Left ventricle myocardium superior (tissue), 1 donor: ENCODE measurements at places on chromosomes 12 and 14. TPM values are rescaled to one million over a fixed set of nuclear protein-coding genes. Genes with fewer than 3 reads are reported as not detected.

DNA sequence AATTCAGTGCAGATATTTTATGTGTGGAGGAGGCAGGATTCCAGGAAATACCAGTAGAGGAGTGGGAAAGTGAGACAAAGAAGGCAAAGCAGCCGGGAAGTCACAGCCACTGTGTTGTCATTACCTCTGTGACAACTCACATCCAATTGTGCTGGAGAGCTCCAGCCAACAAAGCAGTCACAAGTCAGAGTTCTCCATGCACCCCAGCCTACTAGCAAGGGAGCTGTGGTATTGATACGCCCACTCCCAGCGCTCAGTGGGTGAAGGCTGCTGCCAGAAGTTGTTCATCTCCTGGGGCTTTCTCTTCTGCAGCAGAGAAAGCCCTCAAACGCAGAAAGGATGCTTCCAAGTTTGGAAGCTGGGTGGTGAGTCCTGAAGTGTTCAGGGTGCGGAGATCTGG, 93.9 kb downstream of the DICER1 start:
- no peak for DNase-seq

DNA sequence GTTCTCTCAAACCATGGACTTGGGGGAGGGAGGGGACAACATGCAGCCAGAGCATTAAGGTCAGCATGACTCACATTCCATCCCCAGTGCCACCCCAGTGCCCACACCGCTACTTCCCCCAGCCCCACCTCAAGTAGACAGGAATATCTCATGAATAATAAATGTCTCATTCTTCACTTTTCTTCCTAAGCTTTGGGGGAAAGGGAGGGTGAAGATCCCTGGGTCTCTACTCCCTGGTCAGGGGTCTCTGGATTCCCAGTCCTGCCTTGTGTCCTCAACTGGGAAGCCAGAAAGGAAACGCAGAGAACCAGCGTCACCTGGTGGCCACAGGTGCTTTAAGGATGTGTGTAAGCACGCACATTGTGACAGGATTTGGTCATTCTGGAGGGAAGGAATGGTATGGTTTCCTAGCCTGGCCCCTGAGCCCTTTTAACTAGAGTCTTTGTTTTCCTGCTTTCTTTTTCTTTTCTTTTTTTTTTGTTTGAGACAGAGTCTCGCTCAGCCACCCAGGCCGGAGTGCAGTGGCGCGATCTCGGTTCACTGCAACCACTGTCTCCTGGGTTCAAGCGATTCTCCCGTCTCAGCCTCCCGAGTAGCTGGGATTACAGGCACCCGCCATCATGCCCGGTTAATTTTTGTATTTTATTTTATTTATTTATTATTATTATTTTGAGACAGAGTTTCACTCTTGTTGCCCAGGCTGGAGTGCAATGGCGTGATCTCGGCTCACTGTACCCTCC, 3.4 kb downstream of the GPR84 start:
- DNase-seq = peak; percentile 85

Gene RD3L
- total RNA-seq = 29.8 TPM

Gene SCN8A
- total RNA-seq = 0.22 TPM

DNA sequence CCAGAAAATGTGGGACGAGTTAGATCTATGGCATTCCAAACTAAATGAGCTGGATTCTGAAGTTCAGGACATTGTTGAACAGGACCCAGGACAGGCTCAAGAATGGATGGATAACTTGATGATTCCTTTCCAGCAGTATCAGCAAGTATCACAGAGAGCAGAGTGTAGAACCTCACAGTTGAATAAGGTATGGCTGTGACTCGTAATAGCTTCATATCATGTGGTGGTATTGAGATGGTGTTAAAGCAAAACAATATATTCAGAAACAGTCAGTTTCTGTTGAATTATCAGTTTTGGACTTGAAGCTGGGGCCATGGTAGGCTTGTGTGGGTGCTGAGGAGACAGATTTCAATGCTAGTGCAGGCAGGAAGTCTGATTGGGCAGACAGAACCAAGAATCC, 213.7 kb downstream of the ESR2 start:
- DNase-seq = no peak
